ENCODE measurements at places on chromosomes 4 and X.

- DNase-seq: no peak
Observed at GRCh38 chr4:83510442-83510841, 25.5 kb upstream of the GPAT3 start.

GRCh38 chrX:142503967-142504643 lies 299.0 kb upstream of the MAGEC2 start:
- no peak for DNase-seq

DNA sequence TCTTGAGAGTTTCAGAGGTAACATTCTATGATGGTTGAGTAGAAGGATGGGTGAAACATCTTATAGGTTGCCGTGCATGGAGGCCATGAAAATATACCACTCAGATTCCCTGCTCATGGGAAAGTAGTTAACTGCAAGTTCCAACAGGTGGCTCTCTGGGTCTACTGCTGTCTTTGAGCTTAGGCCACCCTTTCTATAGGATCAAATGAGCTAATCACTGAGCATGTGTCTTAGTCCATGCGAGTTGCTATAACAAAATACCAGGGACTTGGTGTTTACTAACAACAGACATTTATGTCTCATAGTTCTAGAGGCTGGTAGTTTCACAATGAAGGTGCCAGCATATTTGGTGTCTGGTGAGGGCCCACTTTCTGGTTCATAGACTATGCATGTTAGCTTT lies 144.8 kb upstream of the UNC5C start:
- DNase-seq: peak; percentile 33

- DNase-seq: peak; percentile 60
Observed at GRCh38 chr4:36747277-36748129, 466.1 kb downstream of the DTHD1 start.

DNA sequence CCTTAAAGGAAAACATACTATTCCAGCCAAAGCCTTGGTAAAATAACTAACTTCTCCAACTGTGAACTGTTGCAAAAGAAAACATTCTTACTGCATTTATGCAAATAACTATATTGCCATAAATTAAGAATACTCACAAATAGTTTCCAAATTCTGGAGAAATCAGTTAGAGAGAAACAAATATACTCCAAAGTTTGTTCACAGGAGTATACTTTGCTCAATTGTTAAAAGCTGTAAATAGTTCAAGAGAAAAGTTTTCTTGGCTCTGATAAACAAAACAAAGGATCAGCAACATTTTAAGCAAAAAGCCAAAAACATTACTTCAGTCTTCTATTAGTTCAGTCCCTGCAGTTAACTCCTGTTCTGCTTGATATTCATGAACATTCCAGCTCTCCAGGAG lies 83.0 kb downstream of the EIF4E start:
- DNase-seq: no peak

DNA sequence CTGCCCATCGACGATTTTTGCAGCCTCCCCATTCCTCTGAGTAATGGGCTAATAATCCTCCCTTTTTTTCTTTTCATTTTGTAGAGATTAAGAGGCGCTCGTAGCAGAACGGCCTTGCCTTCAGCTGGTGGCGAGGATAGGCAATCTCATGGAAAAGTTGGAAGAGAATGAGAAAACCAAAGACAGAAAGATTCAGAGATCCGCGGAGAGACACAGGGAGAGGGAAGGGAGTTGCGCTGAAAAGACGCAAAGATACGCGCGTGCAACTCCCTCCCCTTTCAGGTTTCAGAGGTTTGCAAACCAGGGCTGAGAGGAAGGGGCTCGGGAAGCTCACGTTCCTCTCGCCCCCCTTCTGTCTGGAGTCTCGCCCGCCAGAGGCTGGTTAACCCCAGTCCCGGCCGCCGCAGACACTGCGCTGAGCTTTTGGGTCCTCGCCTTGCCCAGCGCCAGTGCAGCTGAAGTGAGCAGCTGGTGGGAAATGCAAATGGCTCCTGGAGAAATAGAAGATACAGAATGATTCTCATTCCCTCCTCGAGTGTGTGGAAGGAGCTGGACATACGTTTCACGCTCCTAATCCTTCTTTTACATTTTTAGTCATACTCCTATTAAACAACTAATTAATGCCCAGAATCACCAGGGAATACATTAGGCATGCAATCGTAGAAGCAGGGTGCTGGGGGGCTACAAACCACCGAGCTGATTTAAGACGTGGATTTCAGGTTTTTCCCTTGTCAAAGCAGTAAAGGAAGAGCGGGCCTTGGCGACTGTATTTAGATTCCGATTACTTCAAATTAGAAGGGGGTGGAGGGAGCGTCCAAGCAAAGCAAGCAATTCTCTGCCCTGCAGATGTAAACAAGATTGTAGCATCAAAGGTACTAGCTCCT lies 16.6 kb upstream of the PITX2 start:
- DNase-seq: peak; percentile 71

DNA sequence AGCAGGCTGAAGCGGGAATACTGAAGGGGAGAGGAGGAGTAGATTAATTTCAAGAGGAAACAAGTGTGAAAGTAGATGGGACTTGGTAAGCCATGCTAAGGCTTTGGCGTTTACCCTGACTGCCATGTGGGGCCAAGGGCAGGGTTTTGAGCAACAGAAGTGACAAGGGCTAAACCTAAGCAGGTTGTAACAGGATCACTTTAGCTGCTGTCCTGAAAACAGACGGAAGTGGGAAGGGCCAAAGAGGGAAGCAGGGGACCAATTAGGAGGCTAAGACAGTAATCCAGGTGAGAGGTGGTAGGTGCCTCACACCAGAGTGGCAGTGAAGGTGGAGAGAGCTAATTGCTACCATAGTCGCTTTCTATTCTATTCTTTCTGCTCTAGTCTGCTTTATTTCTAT lies 166.5 kb downstream of the PJA1 start:
- peak; percentile 42 for DNase-seq

DNA sequence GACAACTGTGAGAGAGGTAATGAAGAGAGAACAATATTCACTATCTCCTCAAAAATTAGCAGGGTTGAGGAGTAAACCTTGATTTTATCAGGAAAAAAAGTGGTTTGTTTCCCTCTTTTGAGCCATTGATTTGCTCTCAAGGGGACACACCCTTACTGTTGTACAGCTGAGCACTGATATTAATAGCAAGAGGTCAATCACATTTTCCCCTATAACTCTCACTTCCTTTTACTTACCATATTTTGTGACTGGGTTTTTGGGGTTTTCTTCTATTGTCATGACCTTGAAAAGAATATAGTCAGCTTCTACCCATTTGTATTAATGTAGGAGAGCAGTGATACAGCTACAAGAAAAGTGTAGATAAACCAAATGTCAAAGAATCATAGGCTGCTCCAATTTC lies 70.2 kb upstream of the LONRF3 start:
- no peak for DNase-seq

DNA sequence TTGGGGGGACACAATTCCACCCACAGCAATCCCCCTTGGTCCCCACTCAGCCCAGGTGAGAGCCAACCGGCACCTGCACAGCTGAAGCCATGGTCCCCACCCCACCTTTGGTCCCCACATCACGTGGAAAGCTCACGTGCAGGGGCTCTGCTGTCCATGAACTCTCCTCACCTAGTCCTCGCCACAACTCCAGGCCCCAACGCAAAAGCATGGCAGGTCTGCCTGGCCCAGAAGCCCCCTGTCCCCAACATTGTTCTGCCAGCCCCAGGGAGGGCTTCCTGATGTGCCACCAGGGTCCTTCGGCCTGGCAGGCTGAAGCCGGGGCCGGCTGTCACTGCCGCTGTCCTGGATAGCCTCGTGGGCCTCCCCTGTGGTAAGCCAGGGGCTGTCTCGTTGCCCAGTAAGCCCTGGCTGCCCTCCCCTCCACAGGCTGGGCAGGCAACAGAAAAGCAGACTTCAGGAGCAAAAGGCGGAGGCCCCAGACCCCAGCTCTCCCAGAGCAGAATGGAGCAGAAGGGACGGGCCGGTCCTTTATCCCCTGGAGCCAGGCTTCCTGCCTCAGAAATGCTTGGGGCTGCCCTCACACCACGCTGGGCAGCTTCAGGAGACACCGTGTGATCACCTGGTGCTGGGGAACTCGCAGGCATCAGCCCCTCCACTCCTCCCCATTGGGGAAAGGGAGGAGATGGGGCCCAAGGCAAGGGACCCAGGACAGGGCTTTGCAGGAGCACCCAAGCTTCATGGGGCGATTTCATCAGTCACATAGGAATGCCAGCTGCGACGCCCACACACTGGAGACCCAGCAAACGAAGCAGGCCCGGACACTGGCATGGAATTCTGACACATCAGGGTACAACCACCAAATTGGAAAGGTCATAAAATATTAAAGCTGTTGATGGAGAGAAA lies 103.7 kb downstream of the ADRA2C start:
- DNase-seq: no peak

DNA sequence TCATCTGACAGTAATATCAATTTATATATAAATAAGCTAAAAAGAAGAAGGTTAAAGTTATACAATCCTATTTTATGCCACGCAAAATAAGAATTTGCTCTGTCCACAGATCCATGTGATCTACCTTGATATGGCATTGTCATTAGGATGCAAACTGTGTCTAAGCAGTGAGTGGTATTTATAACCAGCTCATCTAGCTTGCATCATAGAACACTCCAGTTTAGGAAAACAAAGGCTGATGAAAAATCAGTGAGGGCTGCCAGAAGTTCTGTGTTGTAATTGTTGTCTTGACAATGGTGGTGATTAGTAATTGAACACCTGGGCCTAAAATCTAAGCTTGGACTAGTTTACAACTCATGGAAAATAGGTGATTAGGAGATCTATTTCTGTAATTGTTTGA lies 111.0 kb downstream of the CPE start:
- DNase-seq: no peak

Measured in ELF-1 (cell line).